ENCODE measurements at places on chromosomes 6 and 20. TPM values are rescaled to one million over a fixed set of nuclear protein-coding genes. Genes with fewer than 3 reads are reported as not detected.

The FAM210B gene
- 60.6 TPM for total RNA-seq

The ADAM33 gene
- total RNA-seq, result 105 TPM

The CRYBG1 gene
- 10.8 TPM for total RNA-seq

The CALHM5 gene
- total RNA-seq, result 3.0 TPM

The ZC2HC1B gene
- total RNA-seq, result not detected

The FAM83C gene
- total RNA-seq, result 1.4 TPM

The ROMO1 gene
- 220 TPM for total RNA-seq

GRCh38 chr6:25419879-25420278, 140.7 kb downstream of the CARMIL1 start:
- no peak for ATAC-seq

GRCh38 chr6:113359155-113360140, 497.7 kb upstream of the MARCKS start:
- no peak for ATAC-seq

DNA sequence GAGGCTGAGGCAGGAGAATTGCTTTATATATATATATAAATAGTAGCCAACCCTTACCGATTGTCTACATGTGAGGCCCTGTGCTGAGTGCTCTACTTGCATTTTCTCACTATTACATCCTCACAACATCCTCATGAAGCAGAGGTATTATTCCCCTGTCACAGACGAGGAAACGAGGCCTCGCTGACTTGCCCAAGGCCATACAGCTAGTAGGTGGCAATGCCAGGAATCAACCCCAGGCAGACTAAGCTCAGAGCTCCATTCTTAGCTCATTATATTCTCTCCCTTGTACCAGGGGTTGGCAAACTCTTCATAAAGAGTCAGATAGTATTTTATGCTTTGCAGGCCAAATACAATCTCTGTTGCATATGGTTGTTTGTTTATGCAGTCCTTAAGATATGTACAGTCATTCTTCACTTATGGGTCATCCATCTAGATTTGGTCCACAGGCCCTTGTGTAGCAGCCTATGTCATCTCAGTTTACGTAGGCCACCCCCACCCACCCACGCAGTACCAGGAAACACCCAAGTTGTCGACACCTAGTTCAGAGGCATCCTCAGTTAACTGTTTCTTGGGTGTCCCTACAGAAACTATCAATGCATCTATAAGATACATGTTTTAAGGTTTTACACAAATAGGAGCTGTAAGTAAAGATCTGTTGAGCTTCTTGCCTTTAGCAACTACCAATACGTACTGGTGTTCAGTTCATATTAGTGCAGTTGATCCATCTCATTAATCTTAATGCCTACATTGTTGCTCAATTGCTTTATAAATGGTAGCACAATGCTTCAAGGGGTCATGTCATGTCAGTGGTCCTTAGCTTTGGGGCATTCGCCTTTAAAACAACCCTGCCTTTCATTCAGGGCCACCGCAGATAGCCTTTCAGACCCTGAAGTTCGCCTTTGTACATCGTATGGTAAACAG, 3.0 kb downstream of the CASS4 start:
- ATAC-seq, result no peak

- ATAC-seq, result no peak
These were observed 157.6 kb downstream of the HDGFL1 start for GRCh38 chr6:22726966-22727365.

DNA sequence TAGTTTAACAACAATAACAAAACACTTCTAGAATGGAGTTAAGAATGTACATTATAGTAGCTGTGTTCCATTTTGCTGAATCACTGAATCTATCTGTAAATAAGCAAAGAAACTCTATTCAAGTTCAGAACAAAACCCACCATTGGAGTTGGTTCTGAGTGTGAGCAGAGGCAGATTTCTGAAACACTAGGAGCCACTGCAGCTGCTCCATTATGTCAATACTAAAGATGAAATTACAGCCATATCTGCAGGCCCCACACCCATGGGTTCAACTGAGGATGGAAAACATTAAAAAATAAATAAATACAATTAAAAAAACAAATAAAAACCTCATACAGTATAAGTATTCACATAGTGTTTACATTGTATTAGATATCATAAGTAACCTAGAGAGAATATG, 91.0 kb downstream of the REPS1 start:
- ATAC-seq, result no peak

- no peak for ATAC-seq
These were observed 131.1 kb downstream of the UTRN start for GRCh38 chr6:144416244-144416643.

DNA sequence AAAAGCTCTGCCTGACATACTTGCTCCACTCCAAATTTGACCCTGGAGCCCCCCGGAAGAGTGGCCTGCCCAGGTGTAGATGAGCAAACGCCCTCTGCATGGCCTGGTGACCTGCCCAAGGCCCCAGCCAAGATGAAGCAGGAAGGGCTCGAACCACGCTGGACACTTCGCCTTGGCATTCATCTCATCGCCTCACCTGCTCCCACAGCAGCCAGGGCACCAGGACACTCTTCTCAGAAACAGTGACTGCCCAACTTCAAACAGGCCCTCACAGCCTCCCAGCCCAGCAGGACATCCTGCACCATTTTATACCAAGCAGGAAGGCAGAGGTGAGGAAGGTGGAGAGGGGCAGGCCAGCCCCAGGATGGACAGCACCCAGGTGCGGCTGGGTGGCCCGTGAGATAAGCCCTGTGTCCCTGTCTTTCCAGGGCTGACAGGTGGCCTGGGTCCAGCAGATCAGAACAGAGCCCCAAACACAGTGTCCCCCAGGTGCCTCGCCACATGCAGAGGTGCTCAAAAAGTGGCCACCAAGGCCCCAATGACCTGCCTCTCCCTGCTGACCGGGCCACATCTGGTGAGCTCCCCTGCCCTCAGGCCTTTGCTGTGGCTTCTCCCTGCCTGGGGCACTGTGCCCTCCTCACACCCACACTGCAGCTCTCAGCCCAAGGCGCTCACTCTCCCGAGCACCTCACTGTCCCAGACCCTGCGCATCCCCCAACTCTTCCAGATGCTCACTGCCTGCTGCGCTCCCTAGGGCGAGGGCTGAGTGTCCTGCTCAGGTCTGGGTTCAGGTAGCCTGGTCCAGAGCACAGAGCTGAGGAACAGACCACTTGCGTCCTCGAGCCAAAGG, 7.2 kb downstream of the ACSS1 start:
- no peak for ATAC-seq

DNA sequence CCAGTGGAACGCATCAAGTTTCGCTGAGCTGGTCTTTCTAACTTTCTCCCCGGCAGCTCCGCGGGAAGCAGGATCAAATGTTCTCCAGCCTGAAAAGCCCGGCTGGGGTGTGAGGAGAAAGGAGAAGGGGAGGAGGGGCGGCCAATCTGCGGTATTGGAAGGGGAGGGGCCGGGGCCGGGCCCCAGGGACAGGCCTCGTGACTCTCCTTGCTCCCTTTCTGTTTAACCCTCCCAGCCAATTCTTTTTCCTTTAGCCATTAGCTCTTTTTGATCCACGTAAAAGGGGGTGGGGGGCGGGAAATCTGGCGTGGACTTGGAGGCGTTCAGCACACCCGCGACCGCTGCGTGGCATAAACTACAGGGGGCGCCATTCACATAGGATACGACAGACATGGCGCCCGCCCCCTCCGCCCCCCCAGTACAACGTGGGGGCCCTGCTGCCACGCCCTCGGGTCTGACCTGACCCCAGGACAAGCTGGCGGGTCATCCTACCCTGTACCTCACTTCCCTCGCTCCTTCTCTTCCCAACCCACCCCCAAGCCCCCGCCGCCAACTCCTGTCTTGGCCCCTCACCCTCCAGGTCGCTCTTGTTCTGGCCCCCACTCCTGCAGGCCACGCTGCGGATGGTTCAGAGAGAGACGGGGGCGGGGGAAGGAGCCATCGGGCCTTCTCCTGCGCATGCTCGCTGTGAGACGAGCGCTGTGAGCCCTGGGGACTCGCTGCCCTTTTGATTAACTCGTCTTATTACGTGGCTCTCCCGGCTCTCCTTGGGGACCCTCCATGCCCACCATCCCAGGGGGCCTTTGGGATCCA, 7.8 kb upstream of the MDGA1 start:
- ATAC-seq, result peak; percentile 92

DNA sequence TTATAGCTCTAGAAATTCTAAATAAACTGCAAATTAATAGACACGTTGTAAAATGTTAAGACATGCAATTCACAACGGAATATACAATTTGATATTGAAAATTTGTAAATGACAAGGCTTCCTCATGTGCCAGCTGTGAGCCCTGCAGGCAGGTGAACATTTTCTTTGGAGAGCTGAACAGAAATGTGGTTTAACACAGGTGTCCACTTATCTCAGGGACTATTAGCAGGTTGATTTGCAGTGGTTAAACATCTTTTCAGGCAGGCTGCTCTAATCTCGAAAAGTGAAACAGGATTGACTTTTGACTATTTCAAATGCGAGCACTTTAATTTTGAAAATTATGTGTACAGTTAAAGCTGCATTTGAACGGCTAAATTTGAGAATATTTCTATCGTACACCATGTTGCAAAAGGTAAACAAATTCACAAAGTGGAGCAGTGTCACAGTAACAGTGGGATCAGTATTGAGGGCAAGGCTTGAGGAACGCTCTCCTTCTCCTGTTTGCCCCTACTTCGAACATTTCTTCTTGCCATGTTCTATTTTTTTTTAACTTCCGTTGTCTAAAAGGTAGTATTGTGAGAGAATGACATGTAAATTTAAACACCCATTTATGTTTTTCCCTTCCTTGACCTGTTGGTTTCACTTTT, 210.8 kb downstream of the CDKAL1 start:
- ATAC-seq, result no peak

- ATAC-seq, result no peak
These were observed 10.4 kb downstream of the CD40 start for GRCh38 chr20:46128310-46129151.

DNA sequence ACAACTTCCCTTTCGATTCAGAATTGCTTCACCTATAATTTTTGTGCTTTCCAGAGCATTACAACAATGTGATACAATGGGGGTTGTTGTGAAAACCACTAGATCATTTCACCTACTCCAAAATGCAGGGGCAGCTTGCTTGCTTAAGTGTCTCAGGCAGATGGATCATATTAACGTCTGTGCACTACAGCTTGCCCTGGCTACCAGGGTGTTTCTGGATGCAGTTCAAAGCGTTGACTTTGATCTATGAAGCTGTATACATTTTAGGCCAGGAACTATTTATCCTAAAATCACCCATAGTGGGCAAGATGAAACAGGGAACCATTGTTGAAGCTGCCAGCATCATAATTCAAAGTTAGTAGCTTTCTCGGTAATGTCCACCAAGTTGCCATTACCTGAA, 339.5 kb upstream of the HSF2 start:
- ATAC-seq, result no peak

- ATAC-seq, result no peak
These were observed 109.6 kb downstream of the ASXL1 start for GRCh38 chr20:32467506-32468312.

DNA sequence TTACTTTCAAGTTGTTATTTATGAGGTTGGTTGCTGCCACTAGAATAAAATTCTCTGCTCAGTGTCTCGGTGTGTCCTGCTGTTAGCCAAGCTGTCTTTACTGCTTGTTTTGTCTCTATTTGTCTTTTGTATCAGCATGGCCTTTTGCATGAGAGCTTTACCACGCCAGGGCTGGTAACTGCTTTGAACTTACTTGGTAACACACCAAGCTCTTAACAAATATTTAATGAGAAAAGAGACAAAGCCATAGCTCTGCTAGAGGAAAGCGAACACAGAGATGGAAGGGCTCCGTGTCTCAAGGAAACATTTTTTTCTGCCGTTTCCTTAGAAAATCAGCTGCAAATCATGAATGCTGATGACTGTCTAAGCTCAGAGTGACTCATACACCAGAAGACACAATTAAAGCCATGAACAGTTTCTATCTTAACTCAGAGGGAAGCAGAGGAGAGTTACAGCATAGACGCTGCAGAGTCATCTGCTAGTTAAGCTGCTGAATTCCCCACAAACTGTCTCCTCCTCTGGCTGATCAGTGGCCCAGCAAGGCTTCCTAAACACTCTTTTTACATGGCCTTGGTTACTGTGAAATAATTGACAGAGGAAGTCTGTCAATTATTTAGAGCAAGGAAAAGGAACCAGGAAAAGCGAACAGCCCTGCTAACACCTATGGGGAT, 44.8 kb downstream of the AGPAT4 start:
- peak; percentile 83 for ATAC-seq

DNA sequence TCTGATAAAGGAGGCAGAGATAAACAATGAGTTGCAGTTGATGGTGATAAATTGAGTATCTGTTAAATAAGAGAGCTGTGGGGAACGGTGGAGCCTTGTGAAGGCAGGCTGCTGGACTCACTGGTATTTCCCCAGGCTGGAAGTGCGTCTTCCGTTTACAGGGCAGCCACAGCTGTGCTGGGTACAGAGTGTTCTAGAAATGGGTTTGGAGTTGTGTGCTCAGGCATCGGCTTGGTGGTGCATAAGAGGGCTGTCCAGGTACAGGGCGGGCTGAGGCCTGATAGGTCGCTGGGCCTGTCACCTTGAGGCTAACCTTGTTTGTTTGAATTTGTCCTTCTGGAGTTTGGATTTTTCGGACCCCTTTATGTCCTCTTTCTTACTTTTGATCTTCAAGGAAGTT, 39.3 kb downstream of the ARID1B start:
- peak; percentile 81 for ATAC-seq

DNA sequence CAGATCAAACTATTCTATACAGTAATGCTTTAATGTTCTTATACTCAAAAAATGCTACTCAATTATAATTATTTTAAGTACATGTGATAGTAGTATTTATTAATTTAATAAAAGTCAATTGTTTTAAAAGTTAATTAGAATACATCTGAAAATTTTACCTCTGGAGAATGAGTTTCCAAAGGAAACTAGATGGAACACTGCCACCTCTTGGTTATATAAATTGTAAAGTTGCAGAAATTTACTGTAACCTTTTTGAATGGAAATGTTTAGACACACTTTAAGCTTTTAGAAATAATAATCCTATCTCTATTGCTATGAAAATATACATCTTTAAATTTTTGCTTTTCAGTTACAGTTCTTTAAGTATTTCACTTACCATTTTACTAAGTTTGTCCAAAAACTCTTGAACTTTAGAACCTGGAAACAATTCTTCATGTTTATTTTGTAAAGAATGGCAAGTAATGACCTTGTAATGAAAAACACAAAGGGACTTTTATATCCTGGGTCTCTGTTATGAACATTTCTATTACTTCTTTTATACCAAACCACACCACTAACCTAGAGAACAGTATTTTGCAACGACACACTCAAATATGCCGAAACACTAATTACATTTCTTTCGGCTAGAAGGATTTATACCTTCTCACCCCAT, 10.9 kb upstream of the BMP5 start:
- ATAC-seq, result no peak

DNA sequence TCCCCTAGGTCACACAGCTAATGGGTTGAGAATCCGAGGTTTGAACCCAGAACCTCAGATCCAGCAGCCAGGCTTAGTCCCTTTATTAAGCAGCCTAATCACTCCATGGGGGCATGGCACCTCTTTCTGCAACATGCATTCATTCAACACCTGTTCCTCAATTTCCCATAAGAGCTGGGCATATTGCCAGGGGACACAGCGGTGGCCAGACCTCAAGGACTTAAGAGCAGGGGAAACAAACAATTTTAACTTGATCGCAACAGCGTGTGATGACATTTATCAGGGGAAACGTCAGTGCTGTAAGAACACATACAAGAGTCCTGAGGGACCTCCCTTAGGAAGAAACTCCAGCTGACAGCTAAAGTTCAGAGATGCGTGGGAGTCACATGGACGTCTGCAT, 267.4 kb upstream of the CDH4 start:
- no peak for ATAC-seq

GRCh38 chr20:51631011-51631950, 88.8 kb upstream of the NFATC2 start:
- ATAC-seq, result peak; percentile 90
